ENCODE measurements at places on chromosomes 11 and 22. TPM values are rescaled to one million over a fixed set of nuclear protein-coding genes. Genes with fewer than 3 reads are reported as not detected.

The SRSF8 gene
- total RNA-seq = 10.9 TPM

The RAB38 gene
- not detected for total RNA-seq

The UBQLNL gene
- total RNA-seq = not detected

The LINC01488 gene
- not detected for total RNA-seq

The OR52N4 gene
- total RNA-seq = not detected

The NFAM1 gene
- total RNA-seq = 0.18 TPM

The MISFA gene
- total RNA-seq = 2.1 TPM

The TMEM126A gene
- 71.9 TPM for total RNA-seq

DNA sequence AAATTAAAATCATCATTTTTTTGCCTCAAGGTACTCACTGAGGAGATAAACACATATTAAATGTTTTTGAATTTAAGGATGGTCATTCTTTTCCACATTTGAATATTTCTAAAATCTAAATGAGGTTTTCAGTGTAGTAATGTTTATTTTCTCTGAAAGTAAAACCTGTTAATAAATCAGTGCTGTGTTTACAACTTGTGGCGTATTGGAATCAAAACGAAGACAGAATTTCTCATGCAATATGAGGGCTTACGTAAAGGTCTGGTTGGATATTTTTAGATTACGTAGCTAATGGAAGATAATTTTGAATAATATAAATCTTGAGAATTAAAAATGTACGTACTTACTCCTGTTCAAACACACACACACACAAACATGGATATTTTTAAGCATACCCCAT lies 106.8 kb upstream of the LUZP2 start:
- no peak for DNase-seq

GRCh38 chr22:37575490-37576003 lies 4.3 kb downstream of the LGALS2 start:
- no peak for DNase-seq

- DNase-seq = no peak
These were observed 1533.0 kb upstream of the TENM4 start for GRCh38 chr11:80973786-80974185.

GRCh38 chr11:34890089-34890488 lies 26.1 kb downstream of the APIP start:
- no peak for DNase-seq

- no peak for DNase-seq
These were observed 12.3 kb upstream of the CACNA1I start for GRCh38 chr22:39558254-39558727.

- no peak for DNase-seq
These were observed 47.2 kb upstream of the BLID start for GRCh38 chr11:122163053-122163819.

- DNase-seq = peak; percentile 69
These were observed 723 bp upstream of the C22orf31 start for GRCh38 chr22:29062286-29062821.

- DNase-seq = no peak
These were observed at the start of gene OR5AR1 for GRCh38 chr11:56663386-56663785. Gene OR5AR1, plus strand, starts transcription at chr11:56663686. Its CDS starts 0 bp downstream, at chr11:56663686.

DNA sequence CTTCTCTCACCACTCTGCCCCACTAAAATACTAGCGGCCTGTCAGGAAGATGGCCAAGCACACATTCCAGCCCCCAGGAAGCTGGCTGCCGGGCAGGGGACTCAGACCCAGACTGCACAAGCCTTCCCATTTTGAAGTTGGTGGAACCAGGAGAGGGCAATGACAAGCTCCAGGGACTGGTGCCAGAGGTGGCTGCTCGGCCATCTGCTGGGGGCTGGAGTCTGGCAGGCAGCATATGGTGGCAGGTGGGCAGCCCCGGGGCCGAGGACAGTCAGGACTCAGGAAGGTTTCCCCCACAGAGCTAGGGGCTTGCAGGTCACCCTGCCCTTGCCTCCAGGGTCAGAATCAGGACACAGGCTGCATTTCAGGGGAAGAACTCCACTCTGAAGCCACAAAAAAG lies 22.6 kb downstream of the KCNJ5 start:
- no peak for DNase-seq
